ENCODE measurements at places on chromosomes 16 and 17.

GRCh38 chr17:13484020-13484419 is 117.7 kb downstream of the HS3ST3A1 start:
- DNase-seq, result no peak

- DNase-seq, result no peak
Measured at GRCh38 chr16:82882226-82882625, 255.5 kb downstream of the CDH13 start.

DNA sequence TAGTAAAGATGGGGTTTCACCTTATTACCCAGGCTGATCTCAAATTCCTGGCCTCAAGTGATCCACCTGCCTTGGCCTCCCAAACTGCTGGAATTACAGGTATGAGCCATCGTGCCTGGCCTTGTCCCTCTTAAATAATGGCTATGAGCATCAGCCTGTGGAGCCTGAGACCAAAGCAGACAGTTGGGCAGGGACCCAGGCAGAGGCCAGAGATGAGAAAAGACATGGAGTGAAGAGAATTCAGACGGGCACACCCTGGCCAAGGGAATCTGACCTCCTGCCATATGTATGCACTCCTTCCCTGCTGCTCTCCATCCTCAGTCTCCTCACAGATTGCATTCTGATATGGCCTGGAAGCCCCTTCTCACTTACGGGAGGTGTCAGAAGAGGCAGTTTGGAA is 98.4 kb upstream of the DNAH9 start:
- DNase-seq, result no peak

GRCh38 chr16:89423681-89424260 is 66.6 kb downstream of the ANKRD11 start:
- no peak for DNase-seq

- DNase-seq, result no peak
Measured at GRCh38 chr17:35486920-35487732, 38.6 kb upstream of the SLFN13 start.

GRCh38 chr17:50212121-50212843 is 10.9 kb upstream of the COL1A1 start:
- DNase-seq, result no peak

- DNase-seq, result no peak
Measured at GRCh38 chr17:56672195-56672594, 78.7 kb downstream of the NOG start.

Data from SHP77 (cell line).